ENCODE measurements at places on chromosomes 16 and 17. TPM values are rescaled to one million over a fixed set of nuclear protein-coding genes. Genes with fewer than 3 reads are reported as not detected.
A peak's percentile ranks its signal among the peaks of the same experiment; 100 is the strongest.

GRCh38 chr16:77807-78443, at the start of gene MPG:
TSS of gene MPG (plus strand) at chr16:78225. CDS start at chr16:78310, 85 bp downstream.
- peak; percentile 89 for DNase-seq

DNA sequence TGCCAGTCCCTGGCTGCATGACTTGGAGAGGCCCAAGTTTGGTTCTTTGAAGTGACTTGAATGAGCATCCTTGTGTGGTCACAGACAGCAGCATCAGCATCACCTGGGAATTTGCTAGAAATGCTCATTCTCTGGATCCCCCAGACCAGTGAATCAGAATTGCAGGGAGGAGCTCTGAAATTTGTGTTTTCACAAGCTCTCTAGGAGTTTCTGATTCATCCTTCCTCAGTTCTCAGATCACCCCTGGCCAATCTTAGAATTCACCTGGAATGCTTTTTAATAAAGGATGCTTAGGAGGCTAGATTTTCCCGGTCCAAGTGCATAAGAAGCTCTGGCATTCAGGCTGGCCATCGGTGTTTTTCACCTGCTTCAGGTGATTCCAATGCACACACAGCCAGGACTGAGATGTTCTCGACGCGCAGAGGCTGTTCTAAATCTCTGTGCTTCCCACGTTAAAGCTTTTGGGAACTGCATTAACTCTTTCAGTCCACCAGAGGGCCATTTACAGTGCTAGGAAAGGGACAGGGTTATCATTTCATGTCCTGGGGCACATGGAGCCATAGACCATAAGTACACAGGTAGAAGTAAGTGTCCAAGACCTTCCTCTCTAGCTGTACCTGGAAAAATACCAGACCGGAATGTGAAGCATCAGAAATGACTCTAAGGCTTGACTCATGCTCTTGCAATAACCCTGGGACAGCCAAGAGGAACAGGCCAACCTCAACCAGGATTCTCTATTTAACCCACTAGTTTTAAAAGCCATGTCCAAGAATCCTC, 85.7 kb upstream of the XYLT1 start:
- DNase-seq = no peak

TEKT1 gene
- total RNA-seq = not detected

HSD11B2 gene
- 6.2 TPM for total RNA-seq

MFSD6L gene
- 0.15 TPM for total RNA-seq

DNA sequence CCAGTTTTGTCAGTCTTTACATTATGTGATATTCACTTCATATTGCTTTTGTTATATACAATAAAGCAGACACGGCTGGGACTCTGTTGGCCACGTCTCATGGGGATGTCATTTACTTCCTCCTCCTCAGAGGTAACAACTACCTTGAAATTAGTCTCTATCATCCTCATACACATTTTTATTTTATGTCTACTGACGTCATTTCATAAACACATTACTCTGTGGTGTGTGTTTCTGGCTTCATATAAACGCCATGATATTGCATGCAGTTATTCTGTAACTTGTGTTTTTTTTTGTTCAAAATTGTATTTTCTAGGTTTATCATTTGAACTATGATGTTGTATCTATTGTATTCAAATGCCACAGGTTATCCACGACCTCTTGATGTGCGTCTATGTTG, 13.4 kb upstream of the IRF8 start:
- no peak for DNase-seq

- DNase-seq = no peak
Measured at GRCh38 chr16:3696425-3697218, 20.7 kb downstream of the TRAP1 start.

All from adrenal gland (tissue), 19 donors.